ENCODE measurements at places on chromosomes 1 and 21.

DNA sequence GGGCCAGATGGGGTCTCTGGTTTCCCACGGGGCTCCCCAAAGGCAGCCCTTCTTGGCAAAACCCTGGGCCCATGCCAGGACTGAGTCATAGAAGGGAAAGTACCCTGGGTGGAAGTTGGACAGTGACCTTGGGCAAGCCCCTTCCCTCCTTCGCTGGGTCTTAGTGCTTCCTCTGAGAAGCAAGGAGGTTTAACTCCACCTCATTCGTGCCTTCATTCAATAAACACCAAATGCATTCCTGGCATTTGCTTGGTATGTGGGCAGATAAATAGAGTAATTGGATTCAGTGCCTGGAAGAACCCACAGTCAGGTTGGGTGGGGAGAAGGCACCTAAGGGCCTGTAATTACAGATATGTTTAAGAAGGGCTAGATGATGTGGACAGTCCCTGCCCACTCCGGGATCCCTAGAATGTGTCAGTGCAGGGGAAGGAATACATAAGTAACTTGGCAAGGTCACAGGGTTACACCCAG is 36.3 kb upstream of the CITED4 start:
- DNase-seq = no peak

GRCh38 chr1:33094971-33095604 is 14.1 kb downstream of the AZIN2 start:
- no peak for DNase-seq

- DNase-seq = no peak
Observed at GRCh38 chr1:234776256-234776875, 166.4 kb upstream of the IRF2BP2 start.

DNA sequence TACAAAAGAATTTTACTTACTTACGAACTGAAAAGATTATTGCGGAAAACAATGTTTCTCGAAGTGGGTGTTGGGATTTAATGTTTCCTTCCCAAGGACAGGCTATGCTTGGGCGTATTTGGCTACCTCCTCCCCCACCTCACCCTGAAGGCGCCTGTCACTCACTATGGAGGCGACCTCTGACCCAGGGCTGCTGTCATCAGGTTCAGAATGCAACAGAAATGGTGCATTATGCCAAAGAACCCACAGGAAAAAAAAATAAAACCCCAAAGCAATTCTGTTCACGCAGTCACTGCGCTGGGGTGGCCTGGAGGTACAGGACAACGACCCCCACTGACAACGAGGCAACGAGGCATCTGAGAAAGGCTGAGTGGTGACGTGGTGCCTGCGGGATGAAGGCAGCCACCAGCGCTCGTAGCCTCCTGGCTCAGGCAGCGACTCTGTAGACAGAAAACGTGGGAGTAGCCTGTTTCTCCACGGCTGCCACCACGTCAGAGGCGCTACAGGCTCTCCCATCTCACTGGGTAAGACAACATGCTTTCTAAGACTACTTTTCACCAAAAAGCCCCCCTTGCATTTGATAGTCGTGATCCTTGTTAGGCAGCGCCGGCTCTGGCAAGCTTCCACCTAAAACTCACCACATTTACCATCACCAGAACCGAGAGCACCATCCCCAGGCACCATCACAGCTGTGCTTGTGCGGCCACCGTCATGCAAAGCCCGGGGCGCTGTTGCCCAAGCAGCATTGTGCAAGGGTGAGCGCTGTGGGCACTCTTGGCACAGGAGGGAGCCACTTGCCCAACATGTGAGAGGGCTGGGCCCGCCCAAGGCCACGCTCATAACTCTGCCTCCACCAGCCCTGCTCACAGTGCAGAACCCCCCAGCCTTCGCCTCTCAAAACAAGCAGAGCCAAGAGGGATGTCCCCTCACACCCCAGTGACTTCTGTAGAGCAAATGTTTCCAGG is 14.3 kb downstream of the NADK start:
- DNase-seq = no peak

GRCh38 chr1:160492617-160493016 is 30.4 kb downstream of the SLAMF6 start:
- no peak for DNase-seq

DNA sequence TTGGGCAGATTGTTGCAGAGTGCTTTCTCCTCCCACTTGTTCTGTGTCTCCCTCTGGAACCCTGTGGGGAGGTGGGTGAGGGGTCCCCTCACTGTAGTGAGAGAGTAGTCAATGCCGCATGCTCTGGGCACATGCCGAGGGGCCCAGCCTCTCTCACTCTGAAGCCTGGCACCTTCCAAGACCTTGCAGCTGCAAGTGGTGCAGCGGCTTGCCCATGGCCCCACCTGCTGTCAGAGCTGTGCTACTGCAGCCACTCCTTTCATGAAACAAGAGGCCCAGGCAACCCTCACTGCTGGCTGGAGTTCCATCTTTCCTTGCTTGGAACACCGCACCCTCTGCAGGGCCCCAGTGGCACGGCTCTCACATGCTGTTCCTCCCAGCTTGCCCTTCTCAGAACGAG is 58.4 kb upstream of the COL6A1 start:
- no peak for DNase-seq

DNA sequence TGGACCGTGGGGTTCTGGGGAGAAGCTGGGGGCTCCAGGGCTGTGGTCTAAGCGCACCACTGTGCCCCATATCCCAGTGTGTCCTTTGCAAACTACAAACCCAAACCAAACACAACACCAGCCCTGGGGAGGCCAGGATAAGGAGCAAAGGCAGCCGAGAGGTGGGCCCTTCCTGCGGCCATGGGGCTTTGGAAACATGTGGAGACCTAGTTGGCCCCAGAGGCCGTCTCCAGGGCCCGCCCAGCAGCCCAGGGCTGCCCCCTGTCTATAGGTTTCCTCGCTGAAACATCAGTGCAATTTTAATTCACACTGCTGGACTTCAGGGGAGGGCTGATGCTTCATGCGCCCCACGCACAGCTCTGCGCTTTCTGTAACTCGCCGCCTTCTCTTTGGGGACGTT is 61.3 kb downstream of the PRDM16 start:
- no peak for DNase-seq

GRCh38 chr1:48943826-48944225 is 167.1 kb upstream of the BEND5 start:
- DNase-seq = no peak

DNA sequence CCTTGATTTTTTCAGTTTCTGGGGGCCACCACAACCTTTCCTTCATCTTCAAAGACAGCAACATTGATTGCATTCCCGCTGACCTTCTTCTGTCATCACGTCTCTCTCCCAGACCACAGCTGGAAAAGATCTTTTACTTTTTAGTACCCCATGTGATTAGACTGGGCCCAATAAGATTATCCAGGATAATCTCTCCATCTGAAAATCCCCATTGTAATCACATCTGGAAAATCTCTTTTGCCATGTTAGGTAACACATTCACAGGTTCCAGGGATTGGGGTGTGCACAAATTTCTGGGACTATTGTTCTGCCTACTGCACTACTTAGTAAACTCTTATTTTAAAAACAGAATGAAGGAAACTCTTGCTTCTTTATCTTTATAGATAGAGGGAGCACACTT is 47.1 kb upstream of the INSL5 start:
- no peak for DNase-seq

DNA sequence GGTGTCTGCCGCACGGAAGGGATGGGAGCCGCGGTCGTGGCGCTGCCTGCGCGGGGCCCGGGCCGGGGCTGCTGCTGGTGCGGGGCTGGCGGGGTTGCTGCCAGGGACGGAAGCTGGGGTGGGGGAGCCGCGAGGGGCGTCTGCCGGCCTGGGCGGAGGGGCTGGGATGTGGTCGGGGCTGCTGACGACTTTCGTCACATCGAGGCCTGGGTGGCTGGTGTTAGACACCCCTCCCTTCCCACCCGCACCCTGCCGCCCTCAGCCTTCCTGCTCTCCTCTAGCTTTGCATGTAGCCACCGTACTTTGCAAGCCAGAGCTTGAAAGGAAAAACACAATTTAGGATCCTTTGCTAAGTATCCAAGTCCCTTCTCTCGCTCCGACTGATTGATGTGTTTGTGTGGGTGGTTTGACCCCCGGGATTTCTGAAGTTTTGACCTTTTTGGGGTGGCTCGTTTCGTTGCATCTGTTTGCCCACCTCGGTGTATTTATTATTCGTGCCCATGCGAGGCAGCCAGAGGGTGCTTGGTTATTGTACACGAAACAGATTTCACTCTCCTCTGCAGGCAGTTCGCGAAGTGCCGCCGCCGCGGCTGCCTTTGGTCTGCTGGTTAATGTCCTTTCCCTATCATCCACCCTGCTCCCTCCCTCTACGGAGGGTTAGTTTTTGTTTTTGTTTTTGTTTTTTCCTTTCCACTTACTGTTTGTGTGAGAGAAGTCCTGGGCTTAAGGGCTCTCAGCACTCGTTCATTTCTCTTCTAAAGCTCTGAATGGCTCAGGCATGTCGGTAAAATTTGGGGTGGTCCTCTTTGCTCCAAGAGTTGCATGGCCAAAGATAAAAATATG is 868 bp downstream of the C1orf21 start:
- no peak for DNase-seq

DNA sequence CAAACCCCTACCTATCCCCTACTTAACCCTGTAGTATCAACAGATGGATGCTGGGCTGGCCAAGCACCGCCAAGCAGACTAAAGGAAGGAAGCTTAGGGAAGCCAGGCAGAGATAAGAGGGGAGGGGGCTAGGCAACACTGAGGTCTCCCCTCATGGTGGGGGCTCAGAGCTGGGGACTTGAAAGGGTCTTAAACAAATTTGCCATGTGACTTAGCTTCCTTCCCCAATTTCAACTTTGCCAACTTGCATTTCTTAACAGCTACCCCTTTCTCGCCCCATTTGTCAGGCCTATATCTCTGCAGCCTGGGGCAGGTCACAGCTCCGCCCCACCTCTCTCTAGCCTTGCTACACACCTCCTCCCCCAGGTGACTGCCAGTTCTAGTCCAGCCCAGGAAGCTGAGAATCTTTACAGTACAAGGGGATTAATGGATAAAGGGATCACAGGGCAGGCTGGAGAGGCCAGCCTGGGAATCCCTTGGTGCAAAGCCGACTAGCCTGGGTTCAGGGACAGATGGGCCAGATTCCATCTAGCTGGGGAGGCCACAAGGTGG is 3.4 kb downstream of the KIF21B start:
- DNase-seq = no peak

GRCh38 chr1:116950517-116951199 is 40.9 kb downstream of the PTGFRN start:
- DNase-seq = no peak

DNA sequence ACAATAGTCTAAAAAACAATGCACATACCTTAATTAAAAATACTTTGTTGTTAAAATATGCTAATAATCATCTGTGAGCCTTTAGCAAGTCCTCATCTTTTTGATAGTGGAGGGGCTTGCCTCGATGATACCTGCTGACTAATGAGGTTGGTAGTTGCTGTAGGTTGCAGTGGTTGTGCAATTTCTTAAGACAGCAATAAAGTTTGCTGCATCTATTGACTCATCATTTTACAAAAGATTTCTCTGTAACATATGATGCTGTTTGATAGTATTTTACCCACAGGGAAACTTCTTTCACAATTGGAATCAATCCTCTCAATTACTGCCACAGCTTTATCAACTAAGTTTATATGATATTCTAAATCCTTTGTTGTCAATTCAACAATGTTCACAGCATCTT is 7.6 kb downstream of the C1orf87 start:
- no peak for DNase-seq

DNA sequence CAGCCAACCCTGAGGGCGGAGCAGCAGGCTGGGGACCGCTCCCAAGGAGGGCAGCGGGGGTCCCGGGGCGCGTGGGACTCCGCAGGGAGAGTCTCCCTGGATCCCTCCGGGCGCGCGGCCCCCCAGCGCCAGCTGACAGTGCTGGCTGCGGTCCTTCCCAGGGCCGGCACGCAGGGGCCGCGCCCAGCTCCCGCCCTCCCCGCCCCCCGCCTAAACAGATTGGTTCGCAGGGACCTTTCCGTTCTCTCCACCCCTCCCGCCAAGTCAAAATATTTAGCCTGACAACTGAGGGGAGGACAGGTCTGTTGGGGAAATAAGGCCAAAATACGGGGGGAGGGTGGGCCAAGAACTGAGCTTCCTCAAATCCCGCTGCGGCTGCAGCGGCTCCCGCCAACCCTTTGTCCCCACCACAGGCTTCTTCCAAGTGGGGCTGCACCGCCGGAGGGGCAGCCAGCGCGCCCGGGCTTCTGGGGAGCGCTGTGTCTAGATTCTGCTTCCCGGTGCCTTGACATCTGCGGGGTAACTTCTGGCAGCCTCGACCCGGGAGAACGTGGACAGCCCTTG is at the start of gene INSRR:
Gene INSRR, minus strand, starts transcription at position 159 of the 564 bp plus-strand sequence. CDS start 496 bp downstream, outside the sequence.
- no peak for DNase-seq

DNA sequence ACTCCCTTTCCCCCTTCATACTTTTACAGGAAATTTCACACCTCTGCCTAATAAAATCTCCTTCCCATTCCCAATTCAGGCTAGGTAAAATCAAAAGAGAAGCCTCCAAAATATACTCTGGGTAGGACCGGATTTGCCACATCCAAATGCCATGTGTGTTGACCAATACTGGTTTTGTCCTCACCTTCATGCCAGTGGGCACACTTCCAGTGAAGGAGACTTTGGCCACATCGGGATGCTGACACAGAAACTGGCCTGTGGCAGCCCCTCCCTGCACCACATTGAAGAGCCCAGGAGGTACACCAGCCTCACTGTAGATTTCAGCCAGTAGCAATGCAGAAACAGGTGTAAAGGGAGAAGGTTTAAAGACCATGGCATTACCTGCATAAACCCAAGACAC is 18.1 kb downstream of the ALDH9A1 start:
- no peak for DNase-seq

DNA sequence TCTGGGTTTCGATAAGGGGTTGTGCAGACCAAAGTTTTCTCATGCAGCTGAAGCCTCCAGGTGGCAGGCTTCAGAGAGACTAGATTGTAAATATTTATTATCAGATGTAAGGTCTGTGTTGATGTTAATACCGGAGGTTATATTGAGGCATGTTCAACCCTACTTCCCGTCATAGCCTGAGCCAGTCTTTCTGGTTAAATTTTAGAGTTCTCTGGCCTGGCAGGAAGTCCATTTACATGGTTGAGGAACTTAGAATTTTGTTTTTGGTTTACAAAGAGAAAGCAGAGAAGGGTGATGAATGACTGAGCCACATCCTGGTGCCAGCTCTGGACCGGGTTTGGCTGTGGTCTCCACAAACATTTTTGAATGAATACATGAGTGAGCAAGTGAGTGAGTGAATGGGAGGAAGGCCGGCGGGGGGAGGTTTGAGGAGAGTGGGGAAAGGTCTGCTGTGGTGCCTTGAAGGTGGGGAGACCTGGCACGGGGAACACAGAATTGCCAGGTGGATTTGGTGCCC is 218.5 kb downstream of the DISC1 start:
- no peak for DNase-seq

DNA sequence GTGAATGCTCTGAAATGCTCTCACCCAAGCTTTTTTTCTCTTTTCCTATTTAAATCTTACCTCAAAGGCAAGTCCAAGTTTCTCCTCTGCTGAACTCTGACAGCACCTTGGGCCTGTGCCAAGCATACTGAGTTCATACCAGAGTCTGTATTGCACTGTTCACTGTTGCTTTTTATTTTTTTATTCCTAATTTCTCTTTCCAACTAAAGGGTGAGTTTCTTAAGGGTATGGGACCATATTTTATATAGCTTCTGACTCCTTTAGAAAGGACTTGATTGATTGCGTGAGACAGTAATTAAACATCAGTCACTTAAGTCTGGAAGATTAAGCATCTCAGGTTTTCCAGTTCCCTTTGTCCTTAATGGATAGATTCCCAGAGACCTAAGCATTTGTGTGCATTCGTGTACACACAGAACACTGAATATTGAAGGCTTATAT is 69.9 kb downstream of the CACHD1 start:
- no peak for DNase-seq

Data from vagina (tissue), 2 donors.